H4 (cell line): ENCODE measurements at places on chromosomes 2 and 18. TPM values are rescaled to one million over a fixed set of nuclear protein-coding genes. Genes with fewer than 3 reads are reported as not detected.

Gene NYAP2
- 0.53 and 0.95 TPM in 2 replicates for total RNA-seq

DNA sequence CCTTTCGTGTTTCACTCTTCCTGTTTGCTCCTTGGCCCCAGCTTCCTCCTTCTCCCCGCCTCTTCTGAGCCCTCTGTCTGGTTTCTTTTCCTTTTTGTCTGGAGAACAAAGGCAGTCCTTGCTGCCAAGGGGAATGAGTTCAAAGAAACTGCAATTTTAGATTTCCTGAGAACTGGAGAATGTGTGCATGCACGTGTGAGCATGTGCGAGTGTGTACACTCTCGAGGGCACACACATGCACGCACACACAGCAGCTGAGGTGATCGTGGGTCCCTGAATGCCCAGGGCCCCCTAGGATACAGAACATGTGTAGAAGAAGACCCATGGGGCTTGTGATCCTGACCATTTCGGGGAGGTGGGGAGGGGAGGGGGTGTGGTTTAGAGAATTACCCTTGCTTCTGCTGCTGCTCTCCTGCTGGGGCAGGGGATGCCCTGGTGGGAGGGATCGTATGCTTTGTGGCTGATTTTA, 151.8 kb downstream of the DYSF start:
- no peak for DNase-seq

- no peak for DNase-seq
These were observed 180.5 kb upstream of the DTNA start for GRCh38 chr18:34529358-34530335.

DNA sequence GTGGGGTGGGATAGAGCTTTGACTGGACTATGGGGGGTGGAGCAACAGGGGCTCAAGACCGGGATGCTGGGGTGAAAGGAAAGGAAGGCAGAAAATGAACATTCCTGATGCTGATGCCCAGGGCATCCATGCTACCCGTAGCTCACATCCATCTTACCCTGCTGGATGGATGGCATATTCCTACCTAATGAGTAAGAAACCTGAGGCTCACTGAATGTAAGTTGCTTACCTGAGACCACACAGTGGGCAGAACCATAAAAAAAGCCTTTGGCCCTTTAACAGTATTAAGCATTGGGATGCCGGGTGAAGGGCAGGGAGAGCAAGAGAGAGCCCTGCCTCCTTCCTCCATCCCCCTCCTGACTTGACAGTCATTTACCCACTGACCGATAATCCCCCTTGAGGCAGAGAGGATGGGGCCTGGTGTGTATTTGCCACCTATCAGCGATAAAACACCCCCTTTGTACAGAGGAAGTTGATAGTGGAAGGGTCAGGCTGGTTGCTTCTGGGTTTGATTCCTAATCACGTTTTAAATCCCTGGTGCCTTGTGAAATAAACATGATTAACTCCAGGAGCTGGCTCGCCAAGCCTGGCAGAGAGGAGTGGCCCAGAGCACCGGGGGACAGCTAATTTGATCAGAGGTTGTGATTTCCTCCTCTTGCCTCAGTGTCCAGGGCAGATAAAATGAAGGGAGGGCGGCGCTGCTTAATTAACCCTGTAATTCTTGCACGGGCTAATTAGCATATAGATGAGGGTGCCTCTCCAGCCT, 105.9 kb upstream of the HS6ST1 start:
- no peak for DNase-seq

GRCh38 chr2:160433466-160434140, 60.0 kb downstream of the RBMS1 start:
- DNase-seq, result no peak

Gene DYSF
- 0.37 and 0.43 TPM in 2 replicates for total RNA-seq

- no peak for DNase-seq
These were observed 2.6 kb upstream of the HOXD13 start for GRCh38 chr2:176089843-176090395.

Gene SLC8A1
- not detected in 2 replicates for total RNA-seq

Gene RNF103
- 9.0 and 9.4 TPM in 2 replicates for total RNA-seq

- DNase-seq, result no peak
These were observed 5.7 kb upstream of the TET3 start for GRCh38 chr2:73979021-73979420.

DNA sequence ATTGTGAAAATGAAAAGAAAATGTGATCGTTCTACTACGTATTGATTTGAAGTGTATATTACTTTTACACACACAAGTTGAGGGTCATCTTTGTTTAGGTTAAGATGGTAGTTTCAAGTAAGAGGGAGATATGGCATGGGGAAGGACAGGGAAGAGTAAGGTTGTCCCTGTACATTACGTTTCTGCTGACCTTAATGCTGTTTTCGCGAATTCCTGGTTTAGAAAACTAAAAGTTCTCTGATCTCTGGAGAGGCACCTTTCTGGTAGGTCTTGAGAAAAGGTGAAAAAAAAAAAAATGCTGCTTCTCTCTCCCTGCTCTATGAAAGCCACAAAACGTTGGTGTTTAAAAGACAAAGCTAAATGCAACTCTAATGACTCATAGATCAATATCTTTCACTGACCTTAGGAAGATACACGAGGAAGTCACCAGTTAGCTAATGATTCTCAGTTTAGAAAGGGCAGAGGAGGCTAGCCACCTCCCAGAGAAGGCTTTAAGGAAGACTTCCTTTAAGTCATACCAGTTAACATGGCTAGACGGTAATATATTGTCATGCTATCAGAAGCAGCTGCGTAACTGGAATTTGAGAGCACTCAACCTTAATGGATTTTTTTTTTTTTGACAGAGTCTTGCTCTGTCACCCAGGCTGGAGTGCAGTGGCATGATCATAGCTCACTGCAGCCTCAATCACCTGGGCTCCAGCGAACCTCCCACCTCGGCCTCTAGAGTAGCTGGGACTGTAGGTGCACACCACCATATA, 13.2 kb downstream of the TXNDC2 start:
- peak; percentile 29 for DNase-seq

- DNase-seq, result no peak
These were observed 361.1 kb upstream of the NRP2 start for GRCh38 chr2:205321231-205321630.
